Heart left ventricle (tissue), 16 donors: ENCODE measurements at places on chromosomes 12 and 14. TPM values are rescaled to one million over a fixed set of nuclear protein-coding genes. Genes with fewer than 3 reads are reported as not detected.

DNA sequence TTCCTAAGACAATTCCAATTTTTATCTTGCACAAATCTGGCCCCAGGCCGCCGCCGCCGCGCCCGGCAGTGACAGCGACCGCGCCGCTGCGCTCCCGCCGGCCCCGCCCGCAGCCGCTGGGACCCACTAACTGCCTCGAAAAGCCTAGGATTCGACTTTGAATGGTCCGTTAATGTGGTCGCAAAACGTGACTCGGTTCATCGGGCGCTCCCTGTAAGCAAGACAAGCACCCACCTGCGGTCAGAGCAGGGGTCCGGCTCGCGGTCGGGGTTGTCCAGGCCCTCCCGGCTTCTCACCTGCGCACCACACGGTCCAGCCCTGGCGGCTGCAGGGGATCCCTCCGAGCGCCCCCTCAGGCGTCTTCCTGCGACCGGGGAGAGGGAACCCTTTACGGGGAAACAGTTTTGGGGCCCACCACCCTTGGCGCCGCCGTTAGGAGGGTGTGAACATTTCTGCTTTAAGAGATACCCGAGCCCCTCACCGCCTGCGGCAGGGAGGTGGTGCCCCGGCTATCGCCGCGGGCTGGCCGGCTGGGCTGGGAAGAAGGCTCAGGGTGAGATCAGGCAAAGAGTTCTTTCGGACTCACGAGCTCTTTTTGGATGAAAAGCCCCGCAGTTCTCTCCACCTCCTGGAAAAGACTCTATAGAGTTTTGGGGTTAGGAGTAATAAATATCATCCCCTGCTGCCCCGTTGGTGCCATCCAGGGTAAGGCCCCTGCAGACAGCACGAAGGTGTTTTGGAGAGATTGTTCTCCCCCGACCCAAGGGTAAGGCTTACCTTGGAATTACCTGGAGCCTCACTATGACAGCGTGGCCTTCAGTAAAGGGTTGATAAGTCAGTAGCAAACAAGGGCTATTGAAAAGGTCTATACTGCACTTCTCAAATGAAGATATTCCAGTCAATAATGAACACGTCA lies 13.6 kb upstream of the FOXJ2 start:
- no peak for DNase-seq

- no peak for DNase-seq
Measured at GRCh38 chr12:96347130-96347699, 53.0 kb downstream of the CDK17 start.

DNA sequence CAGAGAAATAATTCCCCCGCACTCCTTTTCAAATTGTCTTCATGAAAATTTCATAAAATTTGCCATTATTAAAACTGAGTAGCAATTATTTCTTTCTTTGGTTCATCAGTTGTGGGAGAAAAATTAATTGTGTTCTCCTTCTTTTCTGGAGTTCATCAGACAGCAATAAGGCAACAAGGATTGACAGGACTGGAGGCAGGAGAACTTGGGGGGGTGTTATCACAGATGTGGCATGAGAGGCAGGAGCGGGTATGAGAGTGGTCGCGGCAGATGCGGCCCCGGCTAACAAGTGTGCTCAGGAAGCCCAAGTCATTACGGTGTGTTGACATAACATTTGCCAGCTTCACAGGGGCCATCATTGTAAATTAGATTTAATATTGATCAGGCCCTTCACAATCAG lies 306.6 kb upstream of the TMPO start:
- DNase-seq: no peak

ESPL1 gene
- polyA plus RNA-seq: 0.18 TPM

GRCh38 chr14:58166005-58166983 lies 14.3 kb upstream of the ARMH4 start:
- peak; percentile 80 for DNase-seq

MSRB3 gene
- polyA plus RNA-seq: 71.5 TPM
